ENCODE measurements at places on chromosomes 4 and X.

- no peak for DNase-seq
These were observed 54.5 kb downstream of the FHDC1 start for GRCh38 chr4:152990471-152991131.

DNA sequence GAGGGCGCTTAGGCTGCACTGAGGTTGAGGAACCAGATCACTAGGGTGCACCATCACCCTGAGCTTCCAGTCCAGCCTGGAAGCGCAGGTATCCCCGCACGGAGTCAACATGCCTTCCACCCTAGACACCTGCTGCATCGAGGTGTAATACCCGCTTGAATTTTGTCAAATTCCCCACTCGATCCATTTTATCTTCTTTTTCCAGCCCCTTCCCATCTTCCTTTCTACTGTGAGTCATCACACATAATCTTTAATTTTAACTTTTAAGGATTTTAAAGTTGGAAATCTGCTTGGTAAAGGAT, 821 bp downstream of the PLK4 start:
- DNase-seq: no peak

DNA sequence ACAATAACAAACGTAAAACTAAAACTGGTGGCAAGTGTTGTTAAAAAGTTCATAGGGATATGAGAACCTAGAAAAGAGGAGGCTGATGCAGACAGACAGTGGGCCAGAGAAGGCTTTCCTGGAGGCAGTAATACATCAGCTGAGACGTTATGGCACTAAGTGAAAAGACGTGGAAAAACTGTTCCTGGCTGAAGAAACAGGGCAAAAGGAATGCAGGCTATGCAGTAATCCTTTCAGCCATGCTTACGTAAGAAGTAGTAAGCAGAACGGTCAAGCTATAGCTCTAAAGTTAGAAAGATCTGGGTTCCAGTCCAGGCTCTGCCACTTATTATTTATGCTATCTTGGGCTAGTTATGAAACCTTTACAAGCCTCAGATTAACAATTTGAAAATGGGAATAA, 6.4 kb downstream of the LAMTOR3 start:
- no peak for DNase-seq

DNA sequence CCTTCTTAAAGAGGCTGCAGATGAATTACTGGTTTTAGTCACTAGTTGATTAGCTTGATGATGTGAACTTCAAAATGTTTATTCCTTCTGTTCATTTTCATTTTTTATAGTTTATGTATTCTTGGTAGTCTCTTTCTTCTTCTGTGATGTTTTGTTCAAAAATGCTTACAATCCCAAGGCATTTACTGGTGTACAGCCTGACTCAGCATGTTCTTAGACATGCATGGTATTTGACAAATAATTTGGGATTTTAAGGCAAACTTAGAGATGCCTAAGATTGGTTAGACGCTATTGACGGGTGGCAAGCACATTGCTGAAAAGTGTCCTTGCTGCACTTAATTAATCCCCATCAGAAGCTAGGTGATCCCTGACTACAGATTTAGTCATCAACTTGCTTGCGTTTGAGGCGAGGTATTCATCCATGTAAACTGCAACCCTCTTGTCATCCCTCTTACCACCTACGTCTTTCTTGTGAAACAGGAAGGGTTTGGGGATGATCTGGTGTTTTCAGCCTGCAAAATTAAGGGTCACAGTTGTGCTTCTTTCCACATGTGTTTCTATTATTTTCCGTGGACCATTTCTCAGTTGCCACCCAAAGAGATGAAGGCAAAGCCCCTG, 331.8 kb downstream of the DKK2 start:
- DNase-seq: no peak

DNA sequence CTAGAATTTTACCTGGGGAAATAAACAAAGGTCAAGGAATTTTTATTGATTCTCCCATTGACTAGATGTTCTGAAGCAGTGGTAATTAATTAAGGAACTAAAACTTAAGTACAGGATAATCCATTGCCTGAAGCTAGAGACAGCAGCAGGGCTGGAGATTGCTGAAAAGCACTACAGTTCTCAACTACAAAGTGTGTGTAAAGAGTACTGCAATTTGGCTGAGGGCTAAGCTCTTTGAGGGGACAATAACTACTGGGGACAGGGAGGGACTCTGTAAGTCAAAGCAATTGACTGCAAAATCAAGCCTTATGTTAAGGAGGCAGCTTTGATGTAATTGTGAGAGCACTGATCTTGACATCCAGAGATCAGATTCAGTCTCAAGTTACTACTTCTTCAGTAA, 260.4 kb downstream of the GALNTL6 start:
- no peak for DNase-seq

DNA sequence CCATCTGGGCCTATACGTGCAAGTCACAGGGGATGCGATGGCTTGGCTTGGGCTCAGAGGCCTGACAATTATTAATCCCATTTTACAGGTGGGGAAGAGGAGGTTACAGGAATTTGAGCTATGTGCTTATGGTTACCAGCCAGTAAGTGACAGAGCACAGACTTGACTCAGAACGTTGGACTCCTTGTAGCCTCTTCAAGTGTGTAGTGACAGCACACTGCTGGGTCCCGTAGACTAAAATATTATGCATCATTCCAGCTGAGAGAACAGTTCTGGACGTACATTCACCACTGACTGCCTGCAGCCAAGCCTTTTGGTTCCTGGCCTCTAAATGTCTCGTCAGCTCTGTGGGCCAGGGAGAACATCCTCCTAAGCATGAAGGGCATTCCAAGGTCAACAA, 314.5 kb downstream of the GPAT3 start:
- no peak for DNase-seq

GRCh38 chr4:34412911-34413310, 1831.4 kb downstream of the ARAP2 start:
- no peak for DNase-seq

Data from stimulated activated CD4-positive, alpha-beta T cell treated with anti-CD3 and anti-CD28 coated beads, Interleukin-15, amount 100 ng/mL, for 24 hours (primary cell).